ENCODE measurements at places on chromosomes 7 and 10.
A peak's percentile ranks its signal among the peaks of the same experiment; 100 is the strongest.

GRCh38 chr10:28467615-28468014 lies 65.3 kb upstream of the WAC start:
- no peak for DNase-seq

DNA sequence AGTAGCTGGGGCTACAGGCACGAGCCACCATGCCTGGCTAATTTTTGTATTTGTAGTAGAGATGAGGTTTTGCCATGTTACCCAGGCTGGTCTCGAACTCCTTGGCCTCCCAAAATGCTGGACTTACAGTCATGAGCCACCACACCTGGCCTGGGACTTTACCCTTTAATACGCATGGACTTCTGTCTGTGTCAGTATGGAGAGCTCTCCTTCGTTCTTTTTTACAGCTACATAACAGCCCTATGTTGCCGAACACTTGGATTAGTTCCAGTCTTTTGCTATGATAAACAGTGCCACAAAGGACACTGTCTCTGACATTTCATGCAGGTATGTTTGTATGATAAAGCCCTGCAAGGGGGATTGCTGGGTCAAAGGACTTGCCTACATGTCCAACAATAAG lies 10.9 kb upstream of the OAT start:
- no peak for DNase-seq

DNA sequence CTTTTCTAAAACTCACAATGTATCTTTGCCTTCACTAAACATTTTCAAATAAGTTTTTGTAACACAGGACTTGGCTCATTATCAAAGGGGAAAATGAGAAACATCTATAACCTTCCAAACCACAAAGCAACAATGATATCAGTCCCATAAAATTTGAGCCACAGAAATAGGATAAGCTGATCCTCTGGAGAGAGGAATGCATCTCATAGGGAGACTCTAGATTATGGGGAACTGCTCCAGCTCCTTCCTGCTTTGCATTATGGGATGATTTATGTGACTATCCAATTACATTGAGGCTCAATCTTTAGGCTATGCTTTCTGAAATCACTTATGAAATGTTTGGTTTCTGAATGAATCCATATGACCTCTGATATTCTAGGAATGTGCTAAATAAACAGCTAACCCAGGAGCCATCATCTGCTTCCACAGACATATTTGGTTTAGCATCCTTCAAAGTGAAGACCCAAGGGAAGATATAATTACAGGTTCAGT lies 70.4 kb downstream of the CUBN start:
- DNase-seq: peak; percentile 84

GRCh38 chr10:100736144-100736808 lies 9.1 kb upstream of the PAX2 start:
- DNase-seq: no peak

- no peak for DNase-seq
Observed at GRCh38 chr7:37927773-37928444, 7.5 kb downstream of the EPDR1 start.

DNA sequence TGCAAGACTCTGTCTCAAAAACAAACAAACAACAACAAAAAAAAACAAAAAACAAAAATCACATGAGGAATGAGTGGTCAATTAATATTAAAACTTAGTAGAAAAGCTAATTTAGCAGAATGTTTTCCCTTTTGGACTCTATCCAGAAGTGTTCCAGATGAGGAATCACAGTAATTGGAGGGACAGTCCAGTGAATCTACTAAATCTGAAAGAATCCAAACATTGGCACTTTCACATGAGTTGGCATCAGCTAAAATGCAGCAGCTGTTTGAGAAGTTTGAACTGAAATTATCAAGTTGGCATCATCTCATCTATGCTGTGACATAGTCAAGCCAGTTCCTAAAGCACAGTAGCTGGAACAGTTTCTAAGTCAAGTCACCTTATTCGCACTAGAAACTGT lies 367.8 kb downstream of the PPP1R3A start:
- no peak for DNase-seq

DNA sequence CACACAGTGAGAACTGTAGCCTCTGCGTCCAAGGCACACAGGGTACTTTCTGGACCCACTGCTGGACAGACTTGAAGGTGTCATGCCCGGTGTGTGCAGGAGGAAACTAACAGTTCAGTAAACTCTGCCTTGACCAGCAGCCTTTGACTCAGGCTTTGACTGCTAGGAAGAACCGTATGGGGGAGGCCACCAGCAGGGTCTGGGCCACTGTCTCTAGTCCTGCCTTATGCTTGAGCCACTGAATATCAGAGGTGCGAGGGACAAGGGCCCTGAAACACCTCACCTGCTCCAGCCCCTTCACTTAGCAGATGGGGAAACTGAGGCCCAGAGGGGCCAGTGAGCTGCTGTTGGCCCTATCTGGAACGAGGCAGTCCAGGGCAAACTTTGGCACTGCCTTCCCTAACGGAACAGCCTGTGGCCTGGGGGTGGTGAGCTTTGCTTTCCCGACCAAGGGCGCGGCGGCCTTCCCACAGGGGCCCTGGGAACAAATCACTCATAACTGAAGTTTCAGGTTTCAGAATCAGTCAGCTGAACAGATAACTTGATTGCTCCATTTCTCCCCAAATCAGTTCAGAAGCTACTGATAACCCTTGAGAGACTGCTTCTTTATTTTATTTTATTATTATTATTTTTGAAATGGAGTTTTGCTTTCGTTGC lies 130.0 kb downstream of the FAM53B start:
- DNase-seq: no peak

GRCh38 chr7:41581041-41581440 lies 121.8 kb downstream of the INHBA start:
- no peak for DNase-seq

DNA sequence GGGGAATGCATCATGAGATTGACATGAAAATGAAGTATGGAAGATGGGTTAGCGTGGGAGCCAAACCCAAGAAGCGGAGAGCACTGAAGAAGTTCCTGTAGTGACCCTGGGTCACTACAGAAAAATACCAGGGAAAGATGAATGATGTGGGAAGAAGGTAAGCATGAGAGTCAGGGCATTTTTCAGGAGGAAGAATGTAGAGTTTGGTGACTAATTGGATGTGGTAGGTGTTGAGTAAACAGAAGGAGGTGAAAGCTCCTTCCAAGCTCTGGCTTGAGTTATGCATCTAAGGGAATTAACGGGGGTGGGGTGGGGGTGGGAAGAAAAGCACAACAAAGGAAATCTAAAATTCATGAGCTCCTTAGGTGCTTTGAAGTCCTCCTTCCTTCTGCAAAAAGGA lies 238.1 kb upstream of the AOAH start:
- no peak for DNase-seq

DNA sequence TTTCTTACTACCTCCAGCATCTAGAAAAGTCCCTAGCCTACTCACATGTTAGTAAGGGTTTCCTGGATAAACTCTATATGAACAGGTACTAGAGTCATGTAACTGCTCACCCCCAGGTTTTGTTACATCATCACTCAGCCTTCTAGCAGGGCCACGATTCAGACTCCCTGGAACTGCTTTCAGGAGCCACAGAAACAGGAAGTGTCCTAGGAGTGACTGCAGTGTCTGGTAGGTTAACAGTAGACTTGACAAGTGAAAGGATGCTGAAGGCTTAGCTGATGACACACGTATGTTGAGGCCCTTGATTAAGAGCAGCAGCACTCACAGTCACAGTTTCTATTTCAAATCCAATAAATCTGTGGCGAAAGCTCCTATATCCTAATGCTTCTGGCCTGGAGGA lies 101.2 kb downstream of the DNMBP start:
- DNase-seq: no peak

- DNase-seq: no peak
Observed at GRCh38 chr10:97464226-97464625, 18.3 kb downstream of the ZDHHC16 start.

DNA sequence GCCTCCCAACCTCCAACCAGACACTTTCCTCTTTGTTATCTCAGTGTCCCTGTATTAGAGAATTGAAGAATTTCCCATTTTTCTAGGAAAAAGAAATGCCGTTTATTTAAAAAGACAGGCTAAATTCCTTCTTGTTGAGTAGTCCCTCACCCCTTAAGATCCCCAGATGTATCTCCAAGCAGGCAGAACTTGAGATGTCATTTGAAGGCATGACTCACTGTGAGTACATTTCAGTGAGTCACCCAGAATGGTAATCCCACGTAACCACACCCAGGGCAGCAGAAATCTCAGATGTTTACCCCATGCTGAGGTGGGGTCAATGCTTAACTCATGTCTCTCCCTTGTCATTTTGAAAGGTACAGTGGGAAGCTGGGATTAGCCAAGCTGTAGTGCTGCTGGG lies 4.4 kb downstream of the ZNF655 start:
- peak; percentile 98 for DNase-seq

DNA sequence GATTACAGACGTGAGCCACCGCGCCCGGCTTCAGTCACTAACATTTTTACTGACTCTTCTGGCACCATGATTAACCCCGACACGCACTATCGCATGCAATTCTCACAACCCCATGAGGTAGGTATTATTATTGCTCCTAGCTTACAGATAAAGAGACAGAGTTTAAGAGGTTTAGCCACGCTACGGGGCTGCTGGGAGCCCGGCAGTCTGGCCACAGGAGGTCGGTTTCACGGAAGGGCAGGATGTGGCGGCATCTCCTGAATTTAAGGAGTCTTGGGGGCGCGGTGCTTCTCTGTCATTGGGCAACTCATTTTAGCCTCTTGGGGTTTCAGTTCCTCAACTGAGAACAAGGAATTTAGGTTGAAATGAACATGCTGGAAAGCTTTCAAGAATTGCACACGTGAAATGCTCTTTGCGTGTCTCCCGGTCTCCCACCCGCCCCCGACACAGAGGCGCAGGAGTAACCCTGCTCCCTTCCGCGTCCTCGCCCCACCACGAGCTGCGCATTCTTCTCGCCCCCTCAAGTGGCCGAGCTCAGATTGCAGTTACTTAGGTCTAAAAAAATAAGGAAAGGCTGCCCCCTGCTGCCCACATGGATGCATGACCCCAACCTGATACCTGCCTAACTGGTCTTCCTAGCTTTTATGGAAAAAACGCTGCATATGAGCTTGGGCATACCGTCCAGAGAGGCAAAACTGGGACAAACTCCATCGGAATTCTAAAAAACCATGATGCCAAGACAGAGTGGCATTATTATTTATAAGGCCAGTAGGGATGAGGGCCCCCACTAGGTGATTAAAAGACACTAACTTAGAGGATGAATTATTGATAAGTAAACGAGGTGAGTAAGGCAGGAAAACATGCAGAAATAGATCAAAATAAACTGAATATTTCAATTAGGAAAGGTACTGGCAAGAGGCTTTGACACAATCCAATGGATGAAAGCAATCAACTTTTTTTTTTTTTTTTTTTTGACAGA lies 12.4 kb downstream of the PRSS2 start:
- DNase-seq: peak; percentile 93

DNA sequence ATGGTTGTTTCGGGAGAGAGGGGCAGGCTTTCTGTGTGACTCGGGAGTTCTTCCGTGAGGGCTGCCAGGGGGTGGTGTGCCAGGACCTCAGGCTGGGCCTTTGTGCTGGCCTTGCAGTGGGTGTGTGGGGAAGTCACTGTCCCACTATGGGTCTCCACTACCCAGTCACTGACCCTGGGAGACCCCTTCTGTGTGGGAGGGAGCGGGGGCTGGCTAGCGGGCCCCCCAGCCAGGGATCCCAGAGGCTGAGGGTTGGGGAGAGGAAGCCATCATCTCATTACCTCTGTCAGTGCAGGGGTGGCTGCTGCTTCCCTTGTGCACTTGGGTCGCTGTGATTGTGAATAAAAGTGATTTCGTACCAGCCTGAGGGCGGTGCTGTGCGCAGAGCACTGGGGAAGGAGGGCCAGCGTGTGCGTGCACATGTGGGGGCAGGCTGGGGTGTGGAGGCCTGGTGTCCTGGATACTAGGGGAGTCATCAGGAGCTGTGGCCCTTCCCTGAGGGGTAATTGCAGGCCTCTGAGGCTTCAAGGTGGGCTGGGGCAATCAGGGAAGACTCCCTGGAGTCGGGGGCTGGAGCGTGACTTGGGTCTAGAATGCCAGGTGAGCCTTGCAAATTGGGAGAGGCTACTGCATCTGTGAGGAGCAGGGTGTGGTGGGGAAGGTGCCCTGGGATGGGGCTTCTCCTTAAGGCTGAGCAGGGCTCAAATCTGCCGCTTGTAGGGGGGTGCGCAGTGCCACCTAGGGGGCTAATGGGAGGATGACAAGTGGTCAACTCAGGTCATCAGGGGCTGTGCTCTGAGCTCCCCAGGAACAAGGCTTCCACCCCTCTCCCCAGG lies 98.9 kb downstream of the NEURL1 start:
- DNase-seq: peak; percentile 20

GRCh38 chr10:129491123-129491734 lies 24.2 kb downstream of the MGMT start:
- DNase-seq: no peak

DNA sequence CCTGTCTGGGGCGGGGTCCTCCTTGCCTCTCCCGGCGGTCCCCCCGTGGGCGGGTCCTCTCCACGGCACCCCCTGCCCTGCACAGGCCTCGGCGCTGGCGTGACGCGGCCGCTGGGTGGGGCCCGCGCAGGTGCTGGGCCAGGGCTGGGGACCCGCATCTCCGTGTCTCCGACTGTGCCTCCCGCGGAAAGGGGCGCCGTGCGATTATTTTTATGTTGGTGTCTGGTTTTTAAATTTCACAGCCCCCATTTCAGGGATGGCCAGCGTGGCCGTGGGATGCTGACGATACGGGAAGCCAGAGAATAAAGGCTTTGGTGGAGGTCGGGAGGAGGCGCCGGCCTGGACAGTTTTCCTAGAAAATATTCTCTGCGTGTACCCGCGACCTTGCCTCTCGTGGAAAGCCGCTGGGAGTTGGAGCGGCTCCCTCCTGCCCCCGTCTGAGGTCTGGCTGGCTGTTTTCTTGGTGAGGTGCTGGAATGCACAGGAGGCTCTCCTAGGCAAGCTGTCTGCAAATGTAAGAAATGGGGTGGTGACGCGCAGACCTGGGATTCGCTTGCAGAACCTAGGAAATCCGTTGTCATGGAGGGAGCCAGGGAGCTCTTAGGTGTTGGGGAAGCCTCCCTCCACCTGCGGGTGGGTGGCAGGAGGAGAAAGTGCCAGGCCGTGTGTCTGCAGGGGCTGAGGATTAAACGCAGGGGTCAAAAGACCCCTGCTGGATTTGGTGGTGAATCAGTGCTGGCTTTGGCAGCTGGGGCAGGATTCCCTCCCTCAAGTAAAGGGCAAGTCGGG lies 28.7 kb upstream of the JAKMIP3 start:
- DNase-seq: no peak

DNA sequence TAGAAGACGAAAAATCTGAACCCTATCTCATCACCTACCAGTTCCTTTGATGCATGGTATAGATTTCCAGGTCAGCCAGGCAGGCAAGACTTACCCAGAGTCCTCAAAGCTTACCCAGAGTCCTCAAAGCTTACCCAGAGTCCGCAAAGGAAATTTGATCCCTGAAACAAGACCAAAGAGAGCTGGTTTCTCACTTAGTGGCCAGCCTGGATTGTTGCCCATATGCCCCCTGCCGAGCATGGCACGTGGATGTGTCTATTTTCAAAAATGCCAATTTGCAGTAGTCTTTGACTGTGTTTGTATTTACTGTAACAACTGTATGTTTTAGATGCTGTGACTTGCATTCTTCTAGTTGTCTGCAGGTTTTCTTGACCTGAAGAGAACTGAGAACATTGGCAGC lies 120.2 kb upstream of the STARD3NL start:
- no peak for DNase-seq

GRCh38 chr7:35869810-35870209 lies 69.0 kb downstream of the SEPTIN7 start:
- peak; percentile 73 for DNase-seq

GRCh38 chr10:116307455-116307854 lies 16.8 kb upstream of the CCDC172 start:
- DNase-seq: no peak

GRCh38 chr7:30979027-30979426 lies 15.3 kb downstream of the GHRHR start:
- no peak for DNase-seq
